Osteoblast (primary cell): ENCODE measurements at places on chromosomes 4 and X. TPM values are rescaled to one million over a fixed set of nuclear protein-coding genes. Genes with fewer than 3 reads are reported as not detected.

MORC4 gene
- total RNA-seq: 39.8 and 47.1 TPM in 2 replicates

CXorf66 gene
- not detected in 2 replicates for total RNA-seq

ARL13A gene
- total RNA-seq: not detected in 2 replicates

DNA sequence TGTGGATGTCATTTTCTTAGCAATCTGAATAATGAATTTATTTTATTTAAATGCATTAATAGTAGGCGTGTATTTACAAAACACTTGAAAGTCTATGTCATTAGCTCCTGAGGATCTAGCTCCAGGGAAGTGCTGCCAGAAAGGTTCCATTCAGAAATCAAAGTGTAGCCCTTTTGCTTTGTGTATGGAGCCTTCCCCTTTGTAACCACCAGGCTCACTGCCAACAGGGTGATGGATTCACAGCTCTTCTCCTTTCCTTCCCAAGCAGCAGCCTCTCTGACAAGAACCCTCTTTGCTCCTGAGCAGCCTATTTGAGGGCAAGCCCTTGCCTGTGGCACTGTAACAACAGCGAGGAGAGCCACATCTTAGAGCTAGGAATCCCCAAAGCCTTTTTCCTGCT, 286.0 kb upstream of the RASGEF1B start:
- no peak for DNase-seq

MUC7 gene
- total RNA-seq: not detected in 2 replicates

BDH2 gene
- total RNA-seq: 36.6 and 43.0 TPM in 2 replicates

- no peak for DNase-seq
Observed at GRCh38 chr4:56531823-56532222, 26.2 kb downstream of the ARL9 start.

DUSP21 gene
- total RNA-seq: not detected in 2 replicates

XAGE2 gene
- not detected in 2 replicates for total RNA-seq

RS1 gene
- total RNA-seq: not detected in 2 replicates

OTC gene
- total RNA-seq: not detected in 2 replicates

CDS1 gene
- total RNA-seq: under 0.01 and 0.29 TPM in 2 replicates

DNA sequence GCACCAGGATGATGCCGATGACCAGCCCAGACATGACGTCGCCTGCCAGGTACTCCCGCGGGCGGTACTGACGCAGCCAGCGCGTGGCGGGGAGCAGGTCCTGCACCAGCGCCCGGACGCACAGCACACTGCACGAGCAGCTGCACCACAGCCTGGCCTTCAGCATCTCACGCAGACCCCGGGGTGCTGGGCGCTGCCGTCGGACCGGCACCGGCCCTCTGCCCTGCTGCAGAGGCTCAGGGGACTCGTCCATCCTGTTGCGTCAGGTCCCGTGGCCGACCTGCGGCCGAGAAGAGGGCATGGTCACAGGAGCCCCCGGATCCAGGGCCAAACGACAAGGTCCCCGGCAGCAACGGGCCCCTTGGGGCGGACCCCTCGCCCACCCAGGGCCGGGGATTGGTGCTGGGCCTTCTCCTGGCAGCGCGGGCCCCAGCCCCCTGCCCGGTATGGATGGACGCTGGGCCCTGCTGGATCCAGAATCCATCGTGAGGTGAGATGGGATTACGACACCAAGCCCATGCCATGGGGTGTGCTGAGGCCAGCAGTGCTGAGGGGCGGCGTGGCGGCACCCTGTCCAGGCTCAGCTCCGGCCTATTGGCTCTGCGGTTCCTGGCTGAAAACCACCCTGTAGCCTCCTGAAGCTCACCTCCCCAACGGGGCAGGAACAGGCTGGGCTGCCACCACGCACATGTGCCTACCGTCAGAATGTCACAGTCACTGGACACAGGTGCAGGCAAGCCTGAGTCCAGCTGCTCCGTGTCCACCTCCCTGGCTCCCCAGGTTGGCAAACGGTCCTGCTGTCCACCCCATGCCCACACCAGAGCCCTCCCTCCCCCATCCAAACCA, 1.5 kb downstream of the SLC26A1 start:
- no peak for DNase-seq

GRCh38 chr4:88286897-88287296, 2.5 kb upstream of the PPM1K start:
- DNase-seq: peak; percentile 15

DNA sequence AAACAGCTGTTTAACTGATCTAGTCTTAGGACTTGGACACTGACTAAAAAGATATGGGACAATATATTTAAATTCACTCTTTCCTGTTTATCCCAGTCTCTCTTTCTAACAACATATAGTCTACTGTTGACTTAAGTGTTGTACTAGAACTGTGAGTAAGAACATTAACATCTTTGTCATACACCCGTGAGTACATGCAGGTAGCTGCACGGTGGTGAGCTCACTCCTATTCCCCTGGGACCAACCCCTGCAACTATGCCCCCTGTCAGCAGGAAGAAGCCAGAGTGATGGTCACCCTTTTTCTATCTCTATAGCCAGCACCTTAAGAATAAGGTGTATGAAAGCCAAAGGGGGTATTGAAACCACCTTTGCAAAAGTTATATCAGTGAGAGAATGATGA, 17.6 kb downstream of the TBL1X start:
- no peak for DNase-seq

- no peak for DNase-seq
Observed at GRCh38 chr4:98540803-98541202, 117.6 kb downstream of the TSPAN5 start.

SOWAHD gene
- under 0.01 and 0.72 TPM in 2 replicates for total RNA-seq

DNA sequence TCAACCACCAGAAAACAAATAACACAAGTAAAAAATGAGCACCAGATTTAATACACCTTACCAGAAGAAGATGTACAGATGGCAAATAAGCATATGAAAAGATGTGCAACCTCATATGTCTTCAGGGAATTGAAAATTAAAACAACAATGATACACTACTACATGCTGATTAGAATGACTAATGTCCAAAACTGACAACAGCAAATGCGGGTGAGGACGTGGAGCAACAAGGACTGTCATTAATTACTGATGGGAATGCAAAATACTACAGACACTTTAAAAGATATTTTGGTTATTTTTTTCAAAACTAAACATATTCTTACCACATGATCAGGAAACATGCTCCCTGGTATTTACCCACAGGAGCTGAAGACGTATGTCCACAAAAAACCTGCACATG, 140.3 kb downstream of the FRYL start:
- DNase-seq: no peak

DNA sequence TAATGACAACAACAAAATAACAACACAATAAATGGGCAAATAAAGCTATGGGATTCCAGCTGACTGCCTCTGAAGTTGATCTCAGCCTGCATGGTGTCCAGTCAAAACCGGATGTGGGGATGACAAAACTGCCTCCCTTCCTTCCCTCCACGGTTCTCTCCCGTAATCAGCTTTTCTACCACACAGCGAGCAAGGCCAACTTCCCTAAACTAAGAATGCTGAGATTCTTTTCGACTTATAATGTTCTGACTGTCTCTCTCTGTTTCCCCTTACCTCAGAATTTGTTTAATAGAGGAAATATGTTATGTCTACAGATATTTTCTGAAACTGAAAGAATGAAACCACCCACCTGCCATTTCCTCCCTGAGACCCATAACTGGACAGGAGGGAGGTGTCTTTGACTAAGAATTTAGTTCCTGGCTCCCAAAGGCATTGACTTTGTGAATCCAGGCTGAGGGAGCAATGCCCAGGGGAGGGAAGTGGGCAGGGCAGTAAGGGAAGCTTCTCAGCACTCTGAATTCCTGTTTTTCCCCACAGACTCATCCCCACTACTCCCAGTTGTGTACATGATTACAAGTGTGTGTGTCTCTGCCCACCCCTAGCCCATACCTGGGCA, 1.0 kb upstream of the TLR1 start:
- DNase-seq: no peak

GRCh38 chrX:68758671-68759070, 70.2 kb upstream of the EFNB1 start:
- DNase-seq: no peak

DIPK2B gene
- total RNA-seq: not detected in 2 replicates

UCHL1 gene
- 258 and 348 TPM in 2 replicates for total RNA-seq

DNA sequence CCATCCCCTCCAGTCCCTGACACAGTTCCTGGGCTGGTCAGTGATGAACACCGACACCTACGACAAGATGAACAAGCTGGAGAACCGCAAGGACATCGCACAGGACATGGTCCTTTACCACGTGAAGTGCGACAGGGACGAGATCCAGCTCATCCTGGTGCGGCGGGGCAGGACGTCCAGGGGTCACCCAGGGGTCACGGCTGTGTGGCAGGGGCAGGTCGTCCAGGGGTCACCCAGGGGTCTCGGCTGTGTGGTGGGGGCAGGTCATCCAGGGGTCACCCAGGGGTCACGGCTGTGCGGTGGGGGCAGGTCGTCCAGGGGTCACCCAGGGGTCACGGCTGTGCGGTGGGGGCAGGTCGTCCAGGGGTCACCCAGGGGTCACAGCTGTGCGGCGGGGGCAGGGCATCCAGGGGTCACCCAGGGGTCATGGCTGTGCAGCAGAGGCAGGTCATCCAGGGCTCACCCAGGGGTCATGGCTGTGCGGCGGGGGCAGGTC, 16.7 kb downstream of the ATP5ME start:
- peak; percentile 64 for DNase-seq

DNA sequence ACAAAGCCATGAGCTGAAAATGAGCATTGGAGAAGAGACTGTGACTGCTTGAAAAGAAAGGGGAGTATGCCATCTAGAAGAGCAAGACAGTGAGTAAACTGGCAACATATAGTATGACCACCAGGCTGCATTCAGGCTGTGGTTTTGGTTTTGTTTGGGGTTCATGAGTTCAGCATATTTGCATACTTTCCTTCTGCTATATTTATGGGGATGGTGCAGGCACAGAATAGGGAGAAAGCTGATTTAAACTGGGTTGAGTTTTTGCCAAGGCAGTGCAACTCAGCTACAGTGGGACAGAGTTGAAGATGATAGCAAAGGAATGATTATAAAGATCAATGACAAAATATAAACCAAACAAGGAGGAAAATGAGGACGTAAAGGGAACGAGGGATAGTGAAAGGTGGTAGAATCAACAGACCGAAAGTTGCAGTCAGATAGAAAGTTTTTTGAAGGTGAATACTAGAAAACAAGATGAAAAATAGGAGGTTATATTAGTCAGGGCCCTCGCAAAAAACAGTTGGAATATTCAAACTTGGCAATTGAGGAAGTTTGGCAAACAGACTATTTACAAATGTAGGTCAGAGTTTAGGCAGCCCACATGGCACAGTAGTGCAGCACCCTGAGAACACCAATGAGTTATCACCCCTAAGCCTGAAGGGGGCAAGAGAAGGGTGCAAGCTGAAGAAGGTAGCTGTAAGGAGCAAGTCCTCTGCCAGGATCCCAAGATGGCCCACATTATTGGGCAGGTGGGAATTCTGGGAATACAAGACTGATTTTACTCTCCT, 114.8 kb upstream of the MAP9 start:
- DNase-seq: no peak

CT55 gene
- total RNA-seq: not detected in 2 replicates

CT83 gene
- not detected in 2 replicates for total RNA-seq

GRCh38 chr4:70473679-70474078, 1.7 kb downstream of the MUC7 start:
- DNase-seq: no peak

- DNase-seq: no peak
Observed at GRCh38 chr4:52510939-52511565, 148.0 kb downstream of the USP46 start.

SPANXA1 gene
- total RNA-seq: 0.29 TPM in 1 of 2 replicates, not detected in the other

GRCh38 chrX:39815631-39816030, 282.1 kb downstream of the BCOR start:
- peak; percentile 48 for DNase-seq

ADH1C gene
- total RNA-seq: 0.59 and 0.72 TPM in 2 replicates

DMRTC1B gene
- not detected in 2 replicates for total RNA-seq

- no peak for DNase-seq
Observed at GRCh38 chr4:43766648-43767047, 682.0 kb downstream of the KCTD8 start.

- no peak for DNase-seq
Observed at GRCh38 chr4:54215379-54216077, 13.6 kb upstream of the PDGFRA start.

- peak; percentile 35 for DNase-seq
Observed at GRCh38 chrX:113548308-113549015, 707.8 kb upstream of the AMOT start.

DNA sequence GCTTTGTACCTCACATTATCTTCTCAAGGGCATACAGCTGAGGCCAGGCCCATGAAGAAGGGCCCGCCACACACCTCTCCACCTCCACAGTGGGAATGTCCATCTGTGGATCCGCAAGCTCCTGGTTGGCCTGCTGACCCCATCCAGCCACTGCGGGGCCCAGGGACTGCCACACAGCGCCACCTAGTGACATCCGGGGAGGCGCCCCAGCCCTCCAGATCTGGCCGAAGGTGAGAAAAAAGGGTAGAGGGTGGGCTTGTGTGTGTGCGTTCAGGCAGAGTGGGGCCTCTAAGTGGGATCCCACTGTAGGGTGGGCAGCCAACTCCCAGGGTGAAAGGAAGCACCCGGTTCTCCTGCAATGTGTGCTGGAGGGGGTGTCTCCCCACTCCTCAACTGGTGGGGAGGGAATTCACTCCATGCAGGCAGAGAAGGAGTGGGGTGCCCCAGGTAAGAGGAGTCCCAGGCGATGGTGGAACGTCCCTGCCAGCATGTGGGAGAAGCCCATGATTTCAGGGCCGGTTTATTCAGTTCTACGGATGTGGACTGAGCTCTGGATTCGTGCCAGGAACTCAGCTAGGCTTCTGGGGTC, 117.3 kb downstream of the ENPP6 start:
- DNase-seq: no peak

DNA sequence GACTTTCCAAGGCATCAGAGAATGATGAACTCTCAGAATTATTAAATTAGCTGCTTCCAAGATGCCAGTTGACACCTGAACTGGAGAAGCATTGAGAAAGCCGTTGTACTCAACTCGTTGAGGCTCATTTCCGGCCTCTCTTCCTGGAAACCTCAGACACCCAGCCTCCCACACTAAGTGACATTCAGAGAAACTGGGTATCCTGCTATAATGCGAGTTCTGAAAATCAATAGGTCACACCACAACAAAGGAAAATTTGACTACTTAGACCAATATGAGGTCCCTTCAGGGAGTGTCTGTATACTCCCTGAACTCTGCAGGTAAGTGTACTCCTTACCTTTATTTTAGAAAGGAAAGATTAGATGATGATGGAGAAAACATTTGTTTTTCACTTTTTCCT, 51.2 kb downstream of the ENPEP start:
- no peak for DNase-seq

GRCh38 chrX:936979-937769, 275.3 kb downstream of the CRLF2 start:
- DNase-seq: no peak

TGIF2LX gene
- total RNA-seq: not detected in 2 replicates

DNA sequence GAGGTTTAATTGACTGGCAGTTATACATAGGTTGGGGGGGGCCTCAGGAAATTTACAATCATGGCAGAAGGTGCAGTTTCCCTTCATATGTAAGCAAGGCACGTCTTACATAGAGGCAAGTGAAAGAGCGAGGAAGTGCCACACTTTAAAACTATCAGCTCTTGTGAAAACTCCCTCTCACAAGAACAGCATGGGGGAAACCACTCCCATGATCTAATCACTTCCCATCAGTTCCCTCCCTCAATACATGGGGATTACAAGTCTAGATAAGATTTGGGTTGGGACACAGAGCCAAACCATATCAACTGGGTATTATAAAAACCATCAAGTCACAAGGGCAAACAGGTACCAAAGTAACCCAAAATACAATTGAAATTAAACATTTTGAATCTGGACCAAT, 182.0 kb upstream of the FAT4 start:
- DNase-seq: no peak

GRCh38 chr4:127975121-127975770, 10.0 kb downstream of the ABHD18 start:
- no peak for DNase-seq
